Stimulated activated CD8-positive, alpha-beta memory T cell treated with anti-CD3 and anti-CD28 coated beads, Interleukin-2, amount 100 ng/mL, for 48 hours (primary cell): ENCODE measurements at places on chromosomes 7 and 10.

DNA sequence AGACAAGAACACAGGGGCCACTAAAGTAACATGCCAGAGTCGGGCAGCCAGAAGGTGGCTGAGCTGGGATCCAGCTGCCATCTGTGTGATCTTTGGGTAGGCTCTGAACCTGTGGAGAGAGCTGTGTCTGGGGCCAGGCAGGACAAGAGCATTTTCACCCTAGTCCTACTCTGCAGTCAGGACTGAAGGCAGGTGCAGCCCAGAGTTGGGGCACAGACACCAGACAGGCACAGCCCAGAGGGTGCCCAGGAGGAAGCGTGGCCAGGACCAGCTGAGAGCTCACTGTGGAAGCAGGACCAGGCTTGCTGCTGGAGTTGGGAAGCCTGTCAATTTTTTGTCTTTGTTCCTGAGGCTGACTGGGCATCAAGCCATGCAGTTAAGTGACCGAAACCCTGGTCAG is 113.6 kb downstream of the ADCY1 start:
- no peak for DNase-seq

- DNase-seq: no peak
Observed at GRCh38 chr10:101218351-101219138, 10.7 kb downstream of the LBX1 start.

DNA sequence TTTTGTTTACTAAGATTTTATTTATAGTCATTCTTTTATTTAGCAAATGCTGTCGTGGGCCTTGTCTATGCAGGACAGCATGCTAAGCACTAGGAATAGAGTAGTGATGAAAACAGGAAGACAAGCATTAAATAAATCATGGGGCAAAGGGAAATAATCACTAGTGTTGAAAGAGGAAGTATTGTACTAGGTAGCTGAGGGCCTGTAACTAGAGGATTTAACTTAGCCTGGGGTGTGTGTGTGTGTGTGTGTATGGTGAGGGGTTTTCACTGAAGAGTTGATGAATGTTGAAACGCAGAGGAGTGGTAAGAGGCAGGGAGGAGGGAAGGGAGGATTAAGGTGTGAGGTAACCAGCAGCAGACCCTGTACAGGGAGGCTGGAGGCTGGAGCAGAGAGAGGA is 446.4 kb downstream of the SDK1 start:
- DNase-seq: no peak

- DNase-seq: no peak
Observed at GRCh38 chr7:151210087-151210854, at the start of gene H2BK1. TSS of gene H2BK1 (minus strand) at chr7:151210488. CDS start at chr7:151210318, 170 bp downstream.

DNA sequence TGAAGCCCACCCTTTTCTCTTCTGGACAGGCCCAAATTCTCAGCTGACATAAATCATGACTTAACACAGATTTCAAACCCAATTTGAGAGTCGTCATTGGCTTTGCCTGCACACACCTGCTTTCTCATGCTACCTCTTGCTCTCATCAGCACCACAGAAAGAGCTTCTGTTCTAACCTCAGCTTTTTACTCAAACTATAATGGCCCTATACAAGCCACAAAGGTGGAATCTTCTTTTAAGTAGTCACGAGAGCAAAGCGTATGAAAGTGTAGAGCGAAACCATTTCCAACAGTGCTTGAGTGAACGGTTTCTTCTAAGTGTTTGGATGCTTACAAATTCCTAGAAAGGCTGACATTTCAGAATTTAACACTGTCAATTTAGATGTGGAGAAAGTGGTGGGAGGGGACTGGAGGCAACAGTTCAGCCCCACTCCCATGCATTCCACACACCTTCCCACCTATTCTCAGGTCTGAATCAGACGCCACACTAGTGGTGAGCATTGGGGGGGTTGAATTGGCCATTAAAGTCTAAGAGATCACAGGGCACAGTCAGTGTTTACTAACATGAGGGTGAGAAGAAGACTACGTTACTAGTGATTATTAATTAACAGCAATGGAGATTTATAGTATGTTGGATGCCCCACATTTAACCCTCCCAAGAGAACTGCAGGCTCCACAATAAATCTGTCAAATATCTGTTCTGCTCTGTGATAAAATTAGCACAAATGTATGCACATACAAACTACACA is 114.0 kb downstream of the PRKCQ start:
- DNase-seq: peak; percentile 15

DNA sequence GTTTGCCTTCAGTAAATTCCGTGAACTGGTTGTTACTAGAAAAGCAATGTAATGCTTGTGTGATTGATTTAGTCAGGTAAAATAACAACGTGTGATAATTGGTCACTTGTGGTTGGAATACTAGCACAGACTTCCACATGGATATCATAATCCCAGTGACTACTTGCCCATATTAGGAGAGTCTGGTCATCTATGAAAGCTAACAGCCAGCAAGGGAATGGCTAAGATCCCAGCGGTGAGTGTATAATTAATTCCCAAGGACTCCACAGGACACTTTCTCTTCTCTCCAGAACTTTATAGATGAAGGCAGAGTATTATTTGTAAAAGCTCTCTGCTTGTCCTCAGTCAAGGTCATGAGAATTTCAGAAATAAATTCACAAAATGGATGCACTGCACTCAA is 662.6 kb upstream of the TEX47 start:
- no peak for DNase-seq

DNA sequence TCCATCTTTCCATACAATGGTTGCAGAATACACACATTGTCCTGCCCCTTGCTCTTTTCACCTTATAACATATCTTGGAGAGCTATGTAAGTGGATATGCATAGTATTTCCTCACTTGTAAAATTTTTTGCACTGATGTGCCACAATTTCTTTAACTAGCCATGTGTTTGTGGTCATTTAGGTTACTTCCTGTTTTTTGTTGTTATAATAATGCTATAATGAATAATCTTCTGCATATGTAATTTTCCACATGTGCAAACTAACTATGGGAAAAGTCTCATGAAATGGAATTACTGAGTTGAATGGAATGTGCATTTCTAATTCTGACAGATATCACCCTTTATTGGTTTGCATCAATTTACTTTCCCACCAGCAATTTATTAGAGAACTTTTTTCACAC is 2.8 kb downstream of the TAS2R41 start:
- no peak for DNase-seq

GRCh38 chr7:157679607-157680006 is 342.8 kb downstream of the DNAJB6 start:
- no peak for DNase-seq

- DNase-seq: no peak
Observed at GRCh38 chr7:117190104-117190503, 132.8 kb downstream of the WNT2 start.

GRCh38 chr10:88347022-88347421 is 236.1 kb downstream of the RNLS start:
- no peak for DNase-seq

- no peak for DNase-seq
Observed at GRCh38 chr7:52151559-52151958, 835.0 kb upstream of the COBL start.
